NCI-H146 (cell line): ENCODE measurements at places on chromosomes 3 and 15.

DNA sequence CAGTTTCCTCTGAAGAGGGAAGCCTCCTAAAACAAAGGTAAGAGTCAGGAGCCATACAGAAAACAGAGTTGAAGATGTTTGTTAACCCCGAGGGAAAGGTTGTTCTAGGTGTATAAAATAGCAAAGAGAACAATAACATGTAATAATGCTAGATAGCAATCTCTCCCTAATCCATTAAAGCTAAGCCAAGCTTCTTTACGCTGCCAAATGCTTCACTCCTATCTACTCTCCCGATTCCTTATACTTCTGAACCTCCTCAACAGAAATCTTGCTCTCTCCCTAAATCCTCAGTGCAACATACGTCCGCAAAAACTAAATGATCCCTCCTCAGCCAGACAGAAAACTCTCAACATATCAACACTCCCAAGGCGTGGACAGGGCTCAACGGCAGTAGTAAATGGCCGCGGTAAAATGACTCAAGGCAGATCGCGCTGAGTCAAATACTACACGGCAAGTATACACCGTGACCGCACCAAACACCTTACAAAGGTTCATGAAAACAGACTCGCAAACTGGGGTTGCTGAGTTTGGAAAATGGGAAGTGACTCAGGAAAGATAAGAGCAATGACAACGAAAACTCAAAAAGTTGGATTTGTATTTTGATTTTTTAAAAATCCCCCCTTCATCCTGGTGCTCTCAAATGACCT lies 682 bp downstream of the CLDND1 start:
- DNase-seq = peak; percentile 53

GRCh38 chr3:28816017-28816416 lies 464.9 kb upstream of the RBMS3 start:
- no peak for DNase-seq

DNA sequence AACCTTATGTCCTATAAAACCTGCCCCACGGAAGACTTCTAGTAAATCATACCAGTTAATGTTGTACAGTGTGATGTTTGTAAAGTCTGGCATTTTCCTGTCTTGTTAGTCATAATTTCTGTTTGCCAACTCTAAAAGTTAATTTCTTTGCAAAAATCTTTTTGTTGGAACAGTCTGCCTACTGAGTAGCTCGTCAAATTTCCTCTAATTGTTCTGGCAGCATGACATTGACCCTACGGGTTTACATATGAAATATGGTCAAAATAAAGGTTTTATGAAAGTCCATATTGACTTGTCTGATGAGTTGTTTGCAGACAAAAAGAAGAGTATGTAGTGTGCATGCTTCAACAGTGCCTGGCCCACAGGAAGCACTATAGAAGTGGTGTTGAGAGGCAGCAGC lies 79.8 kb upstream of the SOX2 start:
- peak; percentile 82 for DNase-seq

DNA sequence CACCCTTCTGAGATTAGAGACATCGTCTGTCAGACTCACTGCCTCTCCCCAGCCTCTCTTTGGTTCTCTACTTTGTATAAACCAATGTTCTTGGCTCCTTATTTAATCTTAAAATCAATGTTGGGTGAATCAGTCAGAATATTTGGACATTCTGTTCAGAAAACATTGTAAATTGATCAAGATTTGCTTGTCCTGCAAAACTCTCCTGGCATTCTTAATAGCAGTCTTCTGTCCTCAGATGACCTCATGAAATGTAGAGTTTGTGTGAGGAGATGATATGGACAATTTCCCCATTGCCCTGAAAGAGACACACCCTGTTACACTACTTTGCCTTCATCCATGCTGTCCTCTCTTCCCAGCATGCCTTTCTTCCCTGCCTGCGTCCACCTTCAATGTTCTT lies 33.6 kb downstream of the CD200R1L start:
- no peak for DNase-seq

DNA sequence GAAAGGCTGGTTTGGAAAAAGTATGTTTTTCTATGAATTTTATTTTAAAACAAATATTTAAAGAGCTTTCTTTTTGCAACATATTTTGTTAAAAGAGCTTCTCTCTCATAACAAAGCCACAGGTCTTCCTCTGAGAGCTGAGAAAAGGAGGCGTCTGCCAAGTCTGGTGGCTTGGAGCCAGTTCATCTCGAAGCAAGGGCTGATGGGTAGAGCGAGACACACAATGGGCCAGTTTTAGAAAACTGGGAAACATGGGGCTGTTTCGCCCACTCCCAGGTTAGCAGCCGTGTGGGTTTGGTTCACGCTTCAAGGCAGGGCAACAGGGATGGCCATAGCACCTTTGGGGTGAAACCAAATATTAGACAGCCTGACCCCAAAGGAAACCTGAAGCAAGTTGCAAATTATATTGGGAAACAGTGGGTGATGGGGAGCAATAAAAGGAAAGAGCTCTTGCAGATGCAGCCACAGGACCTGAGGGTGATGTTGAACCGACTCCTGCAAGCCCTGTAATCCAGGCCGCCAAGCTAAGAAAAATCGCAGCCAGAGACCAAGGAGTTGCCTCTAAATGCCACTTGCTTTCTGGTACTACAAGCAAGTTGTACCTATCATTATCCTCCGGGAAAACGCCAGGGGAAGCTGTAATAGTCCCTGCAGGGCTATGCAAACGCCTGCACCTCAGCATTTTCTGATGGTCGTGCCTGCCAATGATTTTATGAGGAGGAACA lies 88.4 kb upstream of the GALNT15 start:
- no peak for DNase-seq

DNA sequence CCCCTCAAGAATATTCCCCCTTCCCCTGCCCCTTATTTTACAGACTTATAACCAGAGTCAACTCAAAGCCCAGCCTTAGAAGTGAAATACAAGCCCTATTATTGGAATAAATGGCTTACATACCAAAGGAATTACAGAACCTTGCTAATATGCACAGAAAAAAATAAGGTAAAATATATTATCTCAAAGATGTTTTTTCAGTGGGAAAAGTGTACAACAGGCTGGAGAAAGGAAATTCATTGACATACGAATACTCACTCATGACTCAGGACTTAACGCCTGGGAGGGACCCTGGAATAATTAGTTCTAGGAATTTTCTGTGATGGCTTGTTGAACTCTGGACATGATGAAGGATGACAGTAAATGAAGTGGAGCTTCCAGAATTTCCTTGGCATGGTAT lies 27.0 kb downstream of the ARL14 start:
- DNase-seq = no peak

- DNase-seq = no peak
Observed at GRCh38 chr15:93071469-93071936, 17.5 kb downstream of the RGMA start.

DNA sequence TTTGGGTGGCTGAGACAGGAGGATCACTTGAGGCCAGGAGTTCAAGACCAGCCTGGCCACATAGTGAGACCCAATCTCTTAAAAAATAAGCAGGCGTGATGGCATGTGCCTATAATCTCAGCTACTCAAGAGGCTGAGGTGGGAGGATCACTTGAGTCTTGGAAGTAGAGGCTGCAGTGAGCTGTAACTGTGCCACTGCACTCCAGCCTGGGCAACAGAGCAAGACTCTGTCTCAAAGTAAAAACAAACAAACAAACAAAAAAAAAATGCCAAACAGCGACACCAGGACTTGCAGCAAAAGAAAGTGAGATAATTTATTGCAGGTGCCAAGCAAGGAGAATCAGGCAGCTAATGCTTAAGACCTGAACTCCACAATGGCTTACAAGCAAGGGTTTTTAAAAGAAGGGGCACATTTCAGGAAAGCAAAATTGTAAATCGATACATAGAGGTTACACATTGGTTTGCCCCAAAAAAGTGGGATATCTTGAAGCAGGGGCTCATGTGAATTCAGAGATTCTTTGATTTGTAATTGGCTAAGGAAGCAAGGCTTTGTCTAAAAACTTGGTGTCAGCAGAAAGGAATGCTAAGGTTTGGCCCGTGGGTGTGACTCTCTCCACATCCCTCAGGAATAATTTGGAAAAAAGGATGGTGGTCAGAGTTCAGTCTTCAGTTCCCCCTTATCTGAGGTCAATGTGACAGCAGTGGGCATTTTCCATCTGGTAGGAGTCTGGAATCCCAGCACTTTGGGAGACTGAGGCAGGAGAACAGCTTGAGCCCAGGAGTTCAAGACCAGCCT lies 5.2 kb upstream of the MPI start:
- no peak for DNase-seq

DNA sequence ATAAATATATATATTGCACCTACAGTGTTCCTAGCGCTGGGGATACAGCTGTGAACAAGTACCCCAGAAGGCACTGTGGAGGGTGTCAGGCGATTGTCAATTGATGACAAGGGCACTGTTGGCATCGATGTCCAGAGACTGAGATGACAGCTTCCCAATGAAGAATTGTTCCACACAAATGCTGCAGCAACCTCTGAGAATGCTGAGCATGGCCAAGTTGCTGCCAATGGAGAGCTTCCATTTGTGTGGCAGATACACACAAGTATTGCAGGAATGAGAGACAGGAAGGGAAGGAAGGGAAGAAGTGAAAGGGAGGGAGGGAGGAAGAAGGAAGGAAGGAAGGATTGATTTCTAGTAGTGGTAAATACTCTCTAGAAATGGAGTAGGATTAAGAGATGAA lies 21.9 kb downstream of the LRTM1 start:
- DNase-seq = no peak
